ENCODE measurements at places on chromosomes 2 and 18. TPM values are rescaled to one million over a fixed set of nuclear protein-coding genes. Genes with fewer than 3 reads are reported as not detected.

Gene LRP1B
- not detected for polyA plus RNA-seq

Gene SCN2A
- polyA plus RNA-seq, result not detected

Gene DPP4
- 1.4 TPM for polyA plus RNA-seq

Gene CXCR1
- polyA plus RNA-seq, result 0.46 TPM

Gene GCG
- polyA plus RNA-seq, result 9.0 TPM

Gene ASPRV1
- polyA plus RNA-seq, result 1.2 TPM

Gene ERICH2
- not detected for polyA plus RNA-seq

Gene EPB41L3
- 43.8 TPM for polyA plus RNA-seq

Gene LDAH
- polyA plus RNA-seq, result 15.3 TPM

Gene HAAO
- polyA plus RNA-seq, result 37.9 TPM

Gene SPP2
- not detected for polyA plus RNA-seq

Gene GAL3ST2
- polyA plus RNA-seq, result 13.6 TPM

Gene DSEL
- 0.93 TPM for polyA plus RNA-seq

Gene PFN4
- 0.12 TPM for polyA plus RNA-seq

Gene SLC16A14
- 0.60 TPM for polyA plus RNA-seq

Gene SP140L
- polyA plus RNA-seq, result 9.0 TPM

Gene KCNIP3
- 1.9 TPM for polyA plus RNA-seq

Gene GCC2
- 22.7 TPM for polyA plus RNA-seq

Gene TMEM247
- not detected for polyA plus RNA-seq

Gene SP100
- 55.9 TPM for polyA plus RNA-seq

Gene ALLC
- polyA plus RNA-seq, result not detected

Gene HOXD8
- polyA plus RNA-seq, result 2.5 TPM

Gene LIPG
- polyA plus RNA-seq, result 2.4 TPM

Gene DNAH7
- polyA plus RNA-seq, result 1.4 TPM

Gene MRPL19
- polyA plus RNA-seq, result 31.8 TPM

Gene AGXT
- polyA plus RNA-seq, result 2.4 TPM

Gene OXER1
- 1.8 TPM for polyA plus RNA-seq

Gene MAP3K19
- polyA plus RNA-seq, result not detected

Gene STEAP3
- 16.4 TPM for polyA plus RNA-seq

Gene RABL2A
- 5.8 TPM for polyA plus RNA-seq

Gene SPC25
- polyA plus RNA-seq, result 2.4 TPM

Gene DSG4
- not detected for polyA plus RNA-seq

Gene LINC00305
- not detected for polyA plus RNA-seq

Gene EEF1B2
- polyA plus RNA-seq, result 1,024 TPM

Gene NT5DC4
- polyA plus RNA-seq, result not detected

Gene KANSL3
- 12.0 TPM for polyA plus RNA-seq

Gene TANC1
- polyA plus RNA-seq, result 5.3 TPM

Gene FRZB
- 10.2 TPM for polyA plus RNA-seq

Gene AKAIN1
- not detected for polyA plus RNA-seq

Gene CIDEA
- not detected for polyA plus RNA-seq

Gene CHRNA1
- 0.32 TPM for polyA plus RNA-seq

Gene RPRM
- polyA plus RNA-seq, result not detected

Gene RNPEPL1
- polyA plus RNA-seq, result 64.3 TPM

Gene FBXO11
- 13.8 TPM for polyA plus RNA-seq

Gene HS1BP3
- polyA plus RNA-seq, result 25.3 TPM

Gene UPP2
- not detected for polyA plus RNA-seq

Gene POU3F3
- polyA plus RNA-seq, result not detected

Gene R3HDM1
- polyA plus RNA-seq, result 14.2 TPM

Gene TCF7L1
- polyA plus RNA-seq, result 1.2 TPM

Gene ZNF385B
- 3.6 TPM for polyA plus RNA-seq

Gene CTAGE1
- not detected for polyA plus RNA-seq

Gene CYBRD1
- polyA plus RNA-seq, result 42.6 TPM

Gene UGT1A3
- 0.36 TPM for polyA plus RNA-seq

Gene ELOA2
- not detected for polyA plus RNA-seq

Gene REG3A
- polyA plus RNA-seq, result 27.7 TPM

Gene PLA2R1
- polyA plus RNA-seq, result 1.8 TPM

Measured in sigmoid colon (tissue), 7 donors.